ENCODE measurements at places on chromosomes 12 and 14. TPM values are rescaled to one million over a fixed set of nuclear protein-coding genes. Genes with fewer than 3 reads are reported as not detected.
A peak's percentile ranks its signal among the peaks of the same experiment; 100 is the strongest.

GRCh38 chr12:119381471-119382235, 47.1 kb downstream of the CCDC60 start:
- no peak for DNase-seq

- DNase-seq = no peak
Observed at GRCh38 chr12:107801150-107801549, 26.6 kb downstream of the ASCL4 start.

GRCh38 chr12:106975098-106975497, 11.8 kb downstream of the MTERF2 start:
- no peak for DNase-seq

DNA sequence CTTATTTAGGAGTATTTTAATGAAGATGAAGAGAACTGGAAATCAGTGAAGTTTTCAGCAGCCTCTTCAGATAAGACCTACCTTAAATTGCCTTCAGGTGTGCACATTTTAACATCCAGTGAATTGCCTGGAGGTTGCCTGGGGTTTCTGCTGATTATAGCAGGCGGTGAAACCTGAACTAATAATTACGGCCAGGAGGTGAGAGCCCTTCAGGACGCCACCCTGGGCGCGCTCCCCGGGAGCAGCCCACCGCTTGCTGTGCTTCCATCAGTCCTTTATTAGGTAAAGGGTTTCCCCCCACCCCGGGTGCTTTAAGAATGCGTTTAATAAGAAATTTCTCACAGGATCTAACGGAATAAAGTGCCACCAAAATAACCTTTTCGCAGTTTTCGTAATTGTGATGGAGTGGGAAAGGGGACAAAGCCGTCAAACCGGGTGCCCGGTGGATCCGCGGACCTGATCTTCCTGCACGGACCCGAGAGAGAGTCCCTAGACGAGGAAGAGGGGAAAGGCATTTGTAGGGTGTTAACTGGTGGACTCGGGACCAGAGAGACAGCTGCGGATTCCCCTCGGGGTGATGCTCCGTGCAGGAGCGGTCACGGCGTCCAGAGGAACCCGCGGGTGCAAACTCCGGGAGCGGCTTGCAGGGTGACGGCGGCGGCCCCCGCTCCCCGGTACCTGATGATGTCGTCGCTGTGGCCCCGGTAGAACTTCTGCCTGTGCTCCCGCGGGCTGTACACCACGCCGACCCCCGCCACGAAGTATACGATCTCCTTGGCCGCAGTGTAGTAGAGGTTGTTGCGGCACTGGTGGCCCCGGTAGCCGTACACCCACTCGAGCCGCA, 902 bp downstream of the EML5 start:
- DNase-seq = no peak

DNA sequence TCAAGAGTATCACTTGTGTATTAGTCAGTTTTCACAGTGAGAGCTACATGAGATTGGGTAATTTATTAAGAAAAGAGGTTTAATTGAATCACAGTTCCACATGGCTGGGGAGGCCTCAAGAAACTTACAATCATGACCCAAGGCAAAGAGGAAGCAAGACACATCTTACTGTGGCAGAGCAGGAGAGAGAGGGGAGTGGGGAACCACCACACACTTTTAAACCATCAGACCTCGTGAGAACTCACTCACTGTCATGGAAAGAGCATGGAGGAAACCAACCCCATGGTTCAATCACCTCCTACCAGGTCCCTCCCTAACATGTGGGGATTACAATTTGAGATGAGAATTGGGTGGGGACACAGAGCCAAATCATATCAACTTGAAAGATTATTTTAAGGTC, 522.9 kb downstream of the FLRT2 start:
- DNase-seq = no peak

DNA sequence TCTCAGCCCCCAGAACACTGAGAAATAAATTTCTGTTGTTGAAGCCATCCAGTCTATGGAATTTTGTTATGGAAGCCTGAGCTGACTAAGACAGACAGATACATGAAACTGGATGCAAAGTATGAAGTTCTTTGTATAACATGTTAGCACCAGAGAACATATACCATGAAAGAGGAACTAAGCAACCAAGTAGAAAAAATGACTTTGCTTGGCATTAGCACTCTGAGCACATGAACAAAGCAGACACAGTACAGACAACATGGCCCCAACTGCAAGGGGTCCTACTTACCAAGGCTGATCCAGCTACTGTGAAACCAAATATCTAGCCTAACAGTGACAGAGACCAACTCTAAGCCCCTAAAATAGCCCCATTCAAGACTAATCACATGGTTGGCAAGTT, 13.8 kb downstream of the EXOC5 start:
- no peak for DNase-seq

DNA sequence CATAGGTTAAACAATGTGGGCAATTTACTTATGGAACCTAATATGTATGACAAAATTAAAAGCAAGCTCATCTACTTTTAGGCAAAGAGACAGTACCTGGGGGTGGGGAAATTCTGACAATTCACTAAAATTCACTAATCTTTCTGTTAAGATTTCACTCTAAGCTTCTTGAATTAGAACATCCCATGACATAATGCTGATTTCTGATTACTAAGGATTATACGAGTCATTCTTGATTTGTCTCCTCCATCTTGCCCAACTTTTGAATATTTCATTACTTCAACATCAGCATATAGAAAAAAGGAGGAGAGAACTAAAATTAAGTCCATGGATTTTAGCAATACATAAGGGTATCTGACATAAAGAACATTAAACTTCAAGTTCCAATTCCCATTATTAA, 2.4 kb downstream of the CEP83 start:
- no peak for DNase-seq

DNA sequence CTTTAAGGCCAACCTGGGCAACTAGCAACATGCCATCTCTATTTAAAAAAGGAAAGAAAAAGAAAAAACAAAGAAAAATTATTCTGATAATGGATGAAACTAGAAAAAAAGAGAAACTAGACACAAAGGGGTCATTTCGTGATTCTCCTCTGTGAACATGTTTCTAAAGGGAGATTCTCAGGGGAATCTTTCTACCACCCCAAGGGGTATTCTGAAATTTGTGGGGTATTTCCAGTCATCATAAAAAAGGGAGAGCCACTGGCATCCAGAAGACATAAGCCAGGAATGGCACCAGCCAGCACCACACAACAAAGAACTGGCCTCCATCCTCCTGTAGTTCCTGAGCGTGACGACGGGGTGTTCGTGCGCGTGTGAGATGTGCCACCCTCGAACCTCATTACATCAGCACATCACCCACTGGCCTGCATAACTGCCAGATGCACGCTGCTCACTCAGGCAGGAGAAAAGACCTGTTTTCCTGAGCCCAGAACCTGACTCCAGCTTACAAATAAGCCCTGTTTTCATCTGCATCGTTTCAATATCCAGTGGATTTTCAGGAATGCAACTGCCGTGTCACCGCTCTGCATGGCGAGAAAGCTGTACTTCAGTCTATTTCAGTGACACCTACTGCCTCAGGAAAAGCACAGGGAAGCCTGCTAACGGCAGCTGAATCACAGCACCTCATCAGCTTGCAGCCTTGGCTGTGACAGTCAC, 23.9 kb downstream of the STX2 start:
- no peak for DNase-seq

- no peak for DNase-seq
Observed at GRCh38 chr12:132109741-132110140, 34.4 kb downstream of the DDX51 start.

- no peak for DNase-seq
Observed at GRCh38 chr12:120158351-120158750, 36.2 kb downstream of the GCN1 start.

GRCh38 chr12:132514216-132514820, 24.4 kb downstream of the FBRSL1 start:
- no peak for DNase-seq

- DNase-seq = no peak
Observed at GRCh38 chr12:70535896-70536374, 101.3 kb downstream of the PTPRB start.

GRCh38 chr12:45292486-45293195, 76.7 kb downstream of the ANO6 start:
- peak; percentile 94 for DNase-seq

GRCh38 chr12:102814691-102815367, 102.2 kb downstream of the PAH start:
- no peak for DNase-seq

DNA sequence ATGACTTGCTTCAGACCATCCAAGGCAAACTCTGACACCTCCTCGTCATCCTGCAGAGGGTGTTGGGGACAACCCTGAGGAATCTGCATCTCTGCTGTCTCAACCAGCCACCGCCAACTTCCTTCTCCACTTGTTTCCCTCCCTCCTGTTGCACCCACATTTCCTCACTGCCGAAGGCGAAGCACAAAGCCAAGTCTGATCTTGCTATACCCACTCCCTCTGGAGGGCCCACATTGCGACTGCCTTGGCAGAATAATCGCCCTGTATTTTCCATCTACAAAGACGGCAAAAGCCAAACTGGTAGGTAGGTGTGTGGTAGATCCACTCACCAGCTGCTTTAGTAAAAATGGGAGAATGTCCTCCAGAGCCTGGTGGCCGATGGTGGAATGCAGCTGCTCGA, 21.8 kb upstream of the RAB35 start:
- no peak for DNase-seq

DNA sequence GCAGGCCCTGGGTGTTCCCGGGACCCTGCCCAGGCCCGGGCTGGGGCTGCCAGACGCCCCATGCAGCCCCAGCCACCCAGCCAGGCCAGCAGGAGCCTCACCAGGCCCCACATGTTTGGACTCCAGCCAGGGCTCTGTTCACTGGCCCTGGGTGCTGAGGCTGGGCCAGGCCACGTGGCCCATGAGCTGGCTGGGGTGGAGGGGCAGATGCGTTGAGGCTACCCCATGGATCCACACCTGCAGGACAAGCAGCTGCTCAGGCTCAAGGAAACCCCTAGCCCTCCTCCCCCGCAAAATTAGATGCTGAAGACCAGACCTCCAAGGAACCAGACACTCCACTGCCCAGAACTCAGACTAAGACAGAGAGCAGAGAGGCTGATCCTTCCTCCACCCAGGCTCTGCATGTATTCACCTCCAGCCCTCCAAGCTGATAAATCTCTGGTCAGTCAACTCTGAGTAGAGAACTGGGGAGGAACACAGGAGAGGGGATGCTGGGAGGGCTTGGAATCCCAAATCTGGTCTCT, 1.6 kb downstream of the CDH24 start:
- DNase-seq = no peak

GRCh38 chr12:11820476-11820875, 171.0 kb downstream of the ETV6 start:
- no peak for DNase-seq

- no peak for DNase-seq
Observed at GRCh38 chr12:2117541-2117940, 64.8 kb downstream of the CACNA1C start.

- no peak for DNase-seq
Observed at GRCh38 chr14:77459072-77459723, 1.3 kb downstream of the AHSA1 start.

DNA sequence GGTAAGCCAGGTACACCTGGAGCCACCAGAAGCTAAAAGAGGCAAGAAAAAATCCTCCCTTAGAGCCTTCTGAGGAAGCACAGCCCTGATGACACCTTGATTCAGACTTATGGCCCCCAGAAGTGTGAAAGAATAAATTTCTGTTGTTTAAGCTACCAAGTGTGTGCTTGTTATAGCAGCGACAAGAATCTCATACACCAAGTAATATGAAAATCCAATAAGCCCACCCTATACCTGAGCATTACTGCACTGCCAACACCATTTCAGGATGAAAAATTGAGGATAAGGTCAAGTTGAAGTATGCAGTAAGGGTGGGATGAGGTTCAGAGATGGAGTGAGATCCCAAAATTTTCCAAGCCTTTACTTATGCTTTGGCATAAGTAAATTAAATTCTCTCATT, 163.6 kb upstream of the CCDC196 start:
- DNase-seq = no peak

DNA sequence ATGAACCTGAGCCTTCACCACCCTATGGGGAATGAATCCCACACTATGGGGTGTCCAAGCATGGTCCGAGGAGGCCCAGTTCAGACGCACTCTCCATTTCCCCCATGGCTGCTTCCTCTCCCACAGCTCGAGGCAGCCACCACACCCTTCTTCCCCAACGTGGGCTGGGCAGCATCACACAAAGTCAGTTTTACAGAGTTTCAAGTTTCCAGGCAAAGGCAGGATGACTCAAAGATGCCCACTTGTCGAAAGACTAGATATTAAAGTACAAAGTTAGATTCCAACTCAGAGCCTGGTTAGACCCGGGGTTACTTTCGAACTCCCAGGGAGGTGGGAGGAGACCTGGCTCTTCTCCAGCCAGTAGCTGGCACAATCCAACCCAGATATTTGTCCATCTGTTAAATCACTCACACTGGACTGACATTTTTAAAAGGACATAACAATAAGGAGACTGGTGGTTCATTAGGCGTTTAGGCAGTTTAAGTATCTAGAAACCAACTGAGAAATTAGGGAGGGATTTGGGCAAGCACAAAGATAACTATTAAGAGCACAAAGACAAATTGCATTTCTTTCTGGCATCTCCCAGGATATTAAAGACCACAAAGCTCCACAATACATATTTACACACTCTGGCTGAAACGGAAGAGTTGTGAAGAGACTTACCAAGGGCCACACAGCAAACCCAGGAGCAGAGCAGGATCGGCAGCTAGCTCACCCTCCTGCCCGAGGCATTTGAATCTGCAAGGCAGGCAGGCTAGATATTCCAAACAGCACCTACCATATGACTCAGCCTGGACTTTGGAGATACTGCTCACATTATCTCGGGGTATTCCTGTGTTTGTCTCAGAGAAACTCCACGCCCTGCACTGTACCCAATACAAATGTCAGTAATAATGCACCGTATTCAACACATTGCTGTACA, 34.8 kb downstream of the TMCC3 start:
- DNase-seq = no peak

DNA sequence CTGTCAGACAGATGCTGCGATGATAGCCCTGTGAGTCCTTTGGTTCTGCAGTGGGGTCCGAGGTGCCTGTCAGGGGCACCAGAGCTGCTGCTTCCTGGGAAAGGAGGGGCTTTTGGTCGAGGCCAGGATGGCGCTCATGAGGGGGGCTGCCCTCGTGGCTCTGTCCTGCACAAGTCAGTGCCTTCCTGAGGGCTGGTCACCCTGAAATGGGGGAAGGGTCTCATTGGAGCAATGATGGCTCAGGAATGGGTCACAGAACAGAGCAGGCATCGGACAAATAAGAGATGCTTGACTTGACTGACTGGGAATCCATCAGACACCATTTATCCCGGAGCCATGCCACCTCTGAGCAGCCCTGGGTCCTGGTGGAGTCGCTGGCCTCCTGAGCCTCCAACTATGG, 121.9 kb downstream of the ADGRD1 start:
- DNase-seq = no peak

Gene CISTR
- total RNA-seq = not detected

Gene GPRC5A
- total RNA-seq = 4.6 TPM

Gene GARIN6
- not detected for total RNA-seq

Gene RAB5B
- total RNA-seq = 189 TPM

Gene RILPL2
- 5.4 TPM for total RNA-seq

Gene CBLN3
- 2.2 TPM for total RNA-seq

Gene NGB
- 4.6 TPM for total RNA-seq

Gene KERA
- not detected for total RNA-seq

Gene HCAR1
- total RNA-seq = not detected

Gene LIN7A
- total RNA-seq = 5.8 TPM

Gene FGF23
- total RNA-seq = not detected

Gene PTPN21
- 46.5 TPM for total RNA-seq

Gene LRP10
- total RNA-seq = 164 TPM

Gene FAM181A
- not detected for total RNA-seq

Gene KCNJ8
- total RNA-seq = 29.8 TPM

Gene B4GALNT3
- total RNA-seq = 0.71 TPM

Measured in esophagus muscularis mucosa (tissue), 4 donors.